ENCODE measurements at places on chromosomes 2 and 18.

DNA sequence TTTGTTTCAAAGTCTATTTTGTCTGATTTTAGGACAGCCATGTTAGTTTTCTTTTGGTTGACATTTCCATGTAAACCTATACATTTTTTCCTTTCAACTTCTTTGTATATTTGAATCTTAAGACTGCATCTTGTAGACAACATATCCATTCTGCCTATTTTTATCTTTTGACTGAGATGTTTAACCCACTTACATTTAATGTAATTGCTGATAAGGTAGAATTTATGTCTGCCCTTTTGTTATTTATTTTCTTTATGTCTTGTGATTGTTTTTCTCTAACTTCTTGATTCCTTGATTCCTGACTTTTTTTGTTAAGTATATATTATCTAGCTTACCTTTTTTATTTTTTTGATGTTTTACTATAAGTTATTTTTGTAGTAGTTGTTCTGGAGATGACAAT lies 542.5 kb downstream of the SUCLG1 start:
- DNase-seq: no peak

- no peak for DNase-seq
Observed at GRCh38 chr2:179470992-179471391, 206.4 kb upstream of the SESTD1 start.

GRCh38 chr2:65291216-65292105 lies 63.8 kb downstream of the ACTR2 start:
- no peak for DNase-seq

DNA sequence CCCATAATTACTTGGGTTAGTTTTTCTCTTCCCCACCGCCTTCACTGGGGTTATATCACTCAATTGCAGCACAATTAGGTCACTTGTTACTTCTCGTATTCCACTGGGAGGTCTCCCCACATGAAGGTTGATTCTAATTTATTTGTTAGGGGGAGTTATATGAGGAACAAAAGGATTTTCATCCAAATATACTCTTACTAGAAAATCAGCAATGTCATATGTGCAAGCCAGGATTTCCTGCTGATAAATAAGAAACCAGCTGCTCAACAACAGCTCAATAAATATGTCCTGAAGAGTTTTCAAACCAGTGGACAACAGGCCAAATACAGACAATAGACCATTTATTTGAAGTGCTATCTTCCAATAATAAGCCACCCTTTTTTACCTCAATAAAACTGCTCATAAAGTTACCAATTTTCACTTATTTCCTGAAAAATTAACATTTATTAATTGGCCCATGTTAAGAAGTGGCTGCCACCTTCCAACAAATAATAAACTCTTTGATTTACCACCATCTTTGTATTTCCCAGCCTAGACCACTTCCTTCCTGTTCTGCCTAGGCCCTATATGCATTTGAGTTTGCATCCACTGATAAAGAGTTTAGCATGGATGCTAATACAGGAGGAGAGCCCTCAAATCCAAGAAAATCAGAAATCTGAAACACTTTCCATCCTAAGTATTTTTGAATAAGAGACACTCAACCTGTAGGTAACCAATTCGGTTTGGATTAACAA lies 184.4 kb upstream of the SLC39A10 start:
- no peak for DNase-seq

GRCh38 chr2:130987519-130988425 lies 105.5 kb downstream of the FAM168B start:
- DNase-seq: no peak

GRCh38 chr18:68972176-68972575 lies 174.3 kb downstream of the CCDC102B start:
- no peak for DNase-seq

- no peak for DNase-seq
Observed at GRCh38 chr2:74935975-74936391, 22.5 kb upstream of the POLE4 start.

DNA sequence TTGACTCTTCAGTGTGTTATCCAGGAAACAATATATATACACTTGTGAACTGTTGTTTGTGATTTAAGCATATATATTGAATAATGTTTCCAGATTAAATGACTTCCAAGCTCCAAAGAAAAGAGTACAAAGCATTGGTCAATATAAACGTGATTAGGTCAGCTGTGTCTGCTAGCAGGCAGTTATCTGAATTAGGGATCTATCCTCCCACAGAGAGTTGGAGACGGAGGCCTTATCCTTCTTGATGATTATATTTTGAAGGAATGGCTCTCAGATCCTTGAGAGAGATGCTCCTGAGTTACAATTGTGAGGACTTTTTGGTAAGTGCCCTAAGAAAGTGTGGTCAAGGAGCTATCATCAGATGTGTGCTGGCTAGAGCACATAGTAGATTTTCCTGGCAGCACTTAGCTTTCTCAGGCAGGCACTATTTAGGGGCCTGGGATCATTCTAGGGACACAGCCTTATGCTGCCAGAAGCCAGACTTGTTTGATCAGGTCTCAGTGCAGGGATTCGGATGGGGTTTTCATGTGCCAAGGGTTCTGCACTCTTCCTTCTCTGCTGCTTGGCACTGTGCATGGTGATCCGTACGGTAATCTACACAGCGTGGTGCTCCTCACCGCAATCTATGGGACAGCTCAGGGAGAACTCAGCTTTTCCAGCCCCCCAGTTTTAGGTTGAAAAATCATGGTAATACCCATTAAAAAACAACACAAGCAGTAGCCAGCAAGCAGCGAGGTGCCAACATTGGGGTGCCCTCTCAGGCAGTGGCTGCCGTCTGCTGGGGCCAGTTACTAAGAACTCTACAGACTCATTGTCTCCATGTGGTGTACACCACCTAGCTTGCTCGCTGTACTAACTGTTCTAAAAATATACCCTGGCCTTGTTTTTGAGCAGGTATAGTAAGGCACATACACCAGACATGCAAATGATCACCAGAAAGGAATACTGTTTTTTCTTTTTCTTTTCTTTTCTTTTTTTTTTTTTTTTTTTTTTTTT lies 8.0 kb upstream of the ZDBF2 start:
- no peak for DNase-seq

DNA sequence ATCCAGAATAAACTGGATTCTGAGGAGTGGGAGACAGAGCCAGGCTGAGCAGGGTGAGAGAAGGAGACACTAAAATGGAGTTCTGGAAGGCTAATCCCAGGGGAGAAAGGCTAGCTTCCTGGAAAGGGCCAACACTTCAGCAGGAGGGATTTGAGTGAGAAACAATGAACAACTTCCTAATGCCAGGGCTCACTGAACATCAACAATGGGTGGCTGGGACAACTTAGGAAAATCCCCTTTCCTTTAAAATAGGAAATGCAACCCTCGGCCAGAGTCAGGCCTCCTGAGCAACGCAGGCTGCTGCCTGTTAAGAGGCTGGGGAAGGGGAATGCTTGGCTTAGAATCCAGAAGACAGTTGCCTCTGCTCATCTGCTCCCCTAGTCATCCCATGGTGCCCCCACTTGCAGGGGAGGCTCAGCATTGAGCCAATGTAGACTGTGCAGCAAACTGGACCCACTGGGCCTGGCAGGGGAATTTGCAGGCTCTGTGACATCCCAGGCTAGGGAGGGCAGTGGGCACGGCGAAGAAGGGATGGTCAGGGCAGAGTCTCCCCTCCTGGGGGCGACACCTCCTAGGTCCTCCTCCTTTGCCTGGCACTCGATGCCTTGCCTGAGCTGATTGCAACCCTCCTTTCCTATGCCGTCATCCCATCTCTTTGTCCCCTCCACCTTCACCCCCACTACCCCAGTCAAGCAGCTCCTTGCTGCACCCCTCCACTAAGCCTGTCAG lies 182.5 kb downstream of the TNS1 start:
- no peak for DNase-seq

- DNase-seq: no peak
Observed at GRCh38 chr2:59694176-59694575, 859.3 kb downstream of the BCL11A start.
